ENCODE measurements at places on chromosomes 11 and 22.

DNA sequence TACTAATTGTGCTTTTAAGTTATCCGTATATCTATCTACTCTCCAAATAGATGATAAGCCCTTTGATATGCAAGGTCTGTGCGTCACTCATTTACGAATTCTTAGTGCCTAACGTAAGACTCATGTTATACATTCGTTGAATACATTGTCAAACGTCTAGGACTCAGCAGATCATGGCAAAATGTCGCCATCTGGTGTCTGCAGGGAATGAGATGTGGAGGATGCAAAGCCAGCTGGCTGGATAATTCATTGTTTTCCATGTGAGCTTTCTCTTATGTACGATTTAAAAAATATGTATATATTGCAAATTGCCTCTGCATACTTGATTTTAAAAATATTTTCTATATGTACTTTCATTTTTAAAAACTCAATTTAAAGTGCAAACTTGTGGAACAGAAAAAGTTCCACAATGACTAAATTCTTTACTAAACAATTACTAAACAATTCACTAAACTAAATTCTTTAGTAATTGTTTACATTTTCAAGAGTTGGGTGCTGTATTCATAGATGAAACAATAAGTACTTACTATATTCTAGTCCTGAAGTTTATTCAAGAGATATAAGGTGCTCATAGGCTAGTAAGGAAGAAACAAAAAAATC is 33.8 kb downstream of the ZNF202 start:
- peak; percentile 35 for DNase-seq

DNA sequence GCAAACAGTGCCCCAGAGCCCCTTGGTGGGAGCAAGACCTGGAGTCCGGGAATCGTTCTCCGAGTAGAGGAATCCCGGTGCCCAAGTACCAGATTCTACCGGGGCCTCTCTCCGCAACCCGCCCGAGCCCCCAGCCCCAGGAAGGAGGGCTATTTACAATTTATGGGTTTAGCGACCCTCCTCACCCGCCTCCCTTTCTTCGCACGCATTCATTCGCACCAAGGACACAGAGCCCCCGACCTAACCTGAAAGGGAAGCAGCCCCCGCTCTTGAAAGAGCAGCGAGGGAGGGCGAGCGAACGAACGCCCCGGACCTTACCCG is 628 bp downstream of the LRP4 start:
- no peak for DNase-seq

- no peak for DNase-seq
Measured at GRCh38 chr11:92765965-92766371, 203.5 kb upstream of the MTNR1B start.

DNA sequence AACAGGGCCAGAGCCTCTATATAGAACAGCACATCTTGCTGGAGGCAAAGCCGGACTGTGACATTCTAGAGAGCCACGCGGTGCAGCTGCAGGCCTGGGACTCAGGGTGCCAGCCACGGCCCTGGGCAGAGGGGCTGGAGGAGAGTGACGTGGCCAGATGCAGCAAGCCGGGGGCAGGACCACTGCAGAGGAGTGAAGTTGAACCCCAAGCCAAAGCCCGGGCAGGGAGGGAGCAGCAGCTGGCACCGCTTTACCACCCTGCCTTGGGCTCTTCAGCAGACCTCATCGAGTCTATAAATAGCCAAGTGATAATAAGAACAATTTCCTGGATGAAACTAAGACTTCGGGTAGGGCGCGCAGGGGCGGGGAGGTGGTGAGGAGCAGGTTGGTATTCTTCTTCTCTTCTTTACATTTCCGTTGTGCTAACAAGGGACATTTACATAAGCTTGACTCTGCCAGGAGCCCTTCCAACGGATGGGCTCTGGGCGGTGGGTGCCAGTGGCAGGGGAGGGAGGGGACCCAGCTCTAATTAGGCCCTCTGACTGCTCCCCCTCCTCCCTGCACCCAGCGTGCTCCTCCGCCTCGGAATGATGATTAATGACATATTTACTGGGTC is 110.2 kb downstream of the ST3GAL4 start:
- DNase-seq = peak; percentile 21

DNA sequence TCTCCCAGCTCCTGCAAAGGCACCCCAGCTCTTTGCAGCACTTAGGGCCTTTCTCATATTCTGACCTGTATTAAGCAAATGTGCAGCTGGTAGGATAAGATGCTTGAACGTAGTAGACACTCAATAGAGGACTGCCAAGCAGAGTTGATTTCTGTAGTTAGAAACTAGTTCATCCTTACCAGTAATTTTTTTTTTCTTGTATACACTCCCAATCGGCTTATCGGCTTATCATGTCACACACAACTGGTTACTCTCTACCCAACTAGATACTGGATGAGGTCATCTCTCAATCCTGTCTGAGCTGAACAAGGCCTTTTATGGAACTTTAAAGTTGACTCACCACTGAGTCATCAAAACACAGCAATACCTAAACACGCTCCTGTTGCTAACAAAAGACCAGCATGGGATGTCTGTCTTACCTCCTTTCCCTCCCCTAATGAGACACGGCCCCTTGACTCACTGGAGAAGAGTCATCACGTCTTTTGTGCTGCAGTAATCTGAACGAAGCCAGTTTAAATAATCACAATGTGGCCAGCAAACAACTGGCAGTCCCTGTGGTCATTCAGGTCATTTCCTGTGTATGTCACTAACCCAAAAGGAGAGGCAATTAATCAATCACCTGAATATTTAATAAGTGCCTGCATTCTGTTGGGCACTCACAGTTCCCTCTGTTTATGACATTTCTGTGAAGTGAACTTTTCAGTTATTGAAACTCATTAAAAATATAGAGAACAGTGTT is 7.5 kb upstream of the WEE1 start:
- peak; percentile 23 for DNase-seq

DNA sequence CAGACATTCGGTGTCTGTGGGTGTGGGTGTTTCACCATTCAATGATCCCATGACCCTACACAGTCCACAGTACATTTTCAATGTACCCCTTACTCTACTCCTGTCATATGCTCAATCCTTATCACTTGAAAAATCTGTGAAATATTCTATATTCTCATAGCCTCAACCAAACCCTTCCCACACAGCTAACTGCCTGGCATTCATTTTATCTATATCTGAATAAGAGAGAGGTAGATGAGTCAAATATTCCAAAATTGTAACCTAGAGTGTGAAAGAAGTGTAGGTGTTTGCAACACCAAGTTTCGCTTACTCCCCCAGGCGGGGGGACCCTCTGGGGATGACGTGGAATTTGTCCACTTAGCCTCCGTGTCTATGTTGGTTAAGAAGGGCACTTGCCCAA is 354.8 kb downstream of the ETS1 start:
- DNase-seq = no peak

- no peak for DNase-seq
Measured at GRCh38 chr11:111302298-111302697, 4.0 kb downstream of the POU2AF3 start.

DNA sequence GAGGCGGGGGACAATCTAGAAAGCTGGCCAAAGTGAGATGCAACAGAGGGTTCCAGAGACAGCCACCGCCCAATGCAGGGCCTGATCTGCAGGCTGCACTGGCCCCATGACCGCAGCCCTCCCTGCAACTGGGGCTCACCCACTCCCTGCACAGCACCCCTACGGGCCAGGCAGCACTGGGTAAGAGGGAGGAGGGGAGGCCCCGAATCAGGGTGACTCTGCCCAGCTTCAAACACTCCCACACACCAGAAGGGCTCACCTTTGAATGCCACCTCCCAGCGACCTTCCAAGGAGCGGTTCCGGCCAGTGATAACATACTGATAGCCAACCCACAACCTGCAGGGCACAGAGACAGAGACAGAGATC is 59.3 kb downstream of the DGCR2 start:
- DNase-seq = no peak

- DNase-seq = no peak
Measured at GRCh38 chr11:109029927-109030326, 365.1 kb downstream of the DDX10 start.

DNA sequence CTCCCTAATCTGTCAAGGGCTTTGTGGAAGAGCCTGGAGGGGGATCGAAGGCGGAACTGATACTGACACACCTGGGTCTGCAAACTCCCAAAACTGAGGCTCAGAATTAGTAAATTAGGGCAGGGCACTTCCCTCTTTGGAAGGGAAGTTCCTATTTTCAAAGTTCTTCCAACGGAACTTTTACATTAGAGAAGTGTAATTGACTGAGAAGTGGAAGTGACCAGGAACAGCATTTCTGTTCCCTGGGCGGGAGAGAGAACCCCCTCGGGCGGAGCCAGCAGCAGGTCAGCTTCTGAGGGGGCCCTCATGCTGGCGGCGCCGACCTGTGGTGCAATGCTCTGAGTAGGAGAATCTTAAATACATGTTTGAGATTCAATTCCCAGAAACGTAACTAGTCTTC is 1.1 kb upstream of the CBL start:
- peak; percentile 74 for DNase-seq

DNA sequence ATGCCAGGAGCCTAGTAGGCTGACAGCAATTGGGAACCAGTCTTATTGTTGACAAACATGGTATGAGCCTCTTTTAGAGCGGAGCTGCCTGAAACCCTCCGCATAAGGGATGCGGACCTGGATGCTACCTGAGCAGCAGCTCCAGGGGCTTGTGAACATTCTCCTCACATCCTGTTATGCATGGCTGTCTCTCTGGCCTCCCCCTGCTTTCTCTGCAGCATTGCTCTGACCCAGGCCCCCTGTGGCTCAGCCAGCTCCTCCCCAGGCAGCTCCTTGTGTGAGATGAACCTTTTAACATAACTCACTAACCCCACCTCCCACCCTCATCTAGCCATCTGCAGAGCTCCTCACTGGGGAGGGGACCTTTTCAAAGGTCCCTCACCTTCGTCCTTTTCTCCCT is 6.0 kb downstream of the BMAL1 start:
- DNase-seq = no peak

DNA sequence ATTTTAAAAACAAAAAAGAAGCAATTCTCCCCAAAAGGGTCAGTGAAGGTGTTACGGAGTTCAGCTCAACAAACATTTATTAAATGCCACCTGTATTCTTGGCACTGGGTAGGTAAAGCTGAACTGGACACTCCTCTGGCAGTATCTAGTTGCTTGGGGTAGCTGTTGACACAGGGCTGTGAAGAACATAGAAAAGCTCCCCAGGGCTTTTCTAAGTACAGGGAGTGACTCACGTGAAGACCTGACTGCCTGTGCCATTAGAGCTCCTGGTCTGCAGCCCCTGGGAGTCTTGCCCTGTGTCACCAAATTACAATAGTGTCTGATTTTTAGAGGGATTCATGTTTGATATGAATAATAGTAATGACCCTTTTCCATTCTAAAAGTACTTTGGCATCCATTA is 43.6 kb downstream of the COA4 start:
- no peak for DNase-seq

- DNase-seq = peak; percentile 70
Measured at GRCh38 chr22:23786752-23787599, at the start of gene SMARCB1. Gene SMARCB1 (plus strand): TSS chr22:23786966. CDS start chr22:23787170, 204 bp downstream.

DNA sequence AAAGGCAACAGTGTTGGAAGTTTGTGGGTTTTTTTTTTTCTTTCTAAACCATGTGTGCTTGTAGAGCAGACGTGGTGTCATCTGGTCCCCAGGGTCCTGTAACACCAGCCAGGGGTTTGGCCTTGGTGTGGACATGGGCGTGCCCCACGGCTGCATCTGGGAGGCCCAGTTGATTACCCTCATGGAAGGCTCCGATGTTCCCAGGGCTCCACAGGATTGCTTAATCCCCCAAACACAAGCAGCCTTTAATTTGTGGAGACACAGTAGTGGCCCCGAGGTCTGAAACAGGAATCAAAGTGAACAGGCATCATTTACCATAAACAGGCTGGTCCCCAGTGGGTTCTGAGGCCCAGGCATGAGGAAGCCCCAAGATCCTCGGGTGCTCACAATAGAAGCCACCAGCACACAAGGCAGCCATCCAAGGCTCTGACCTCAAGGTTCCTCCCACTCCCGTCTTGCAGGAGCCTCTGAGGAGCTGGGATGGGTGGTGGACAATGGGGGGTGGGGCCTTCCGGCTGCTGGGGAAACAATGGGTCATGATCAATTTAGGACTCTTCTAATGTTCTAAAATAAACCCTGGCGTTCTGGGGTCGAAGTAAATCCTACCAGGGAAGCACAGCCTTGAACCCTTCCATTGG is 115.0 kb upstream of the CD82 start:
- DNase-seq = no peak

DNA sequence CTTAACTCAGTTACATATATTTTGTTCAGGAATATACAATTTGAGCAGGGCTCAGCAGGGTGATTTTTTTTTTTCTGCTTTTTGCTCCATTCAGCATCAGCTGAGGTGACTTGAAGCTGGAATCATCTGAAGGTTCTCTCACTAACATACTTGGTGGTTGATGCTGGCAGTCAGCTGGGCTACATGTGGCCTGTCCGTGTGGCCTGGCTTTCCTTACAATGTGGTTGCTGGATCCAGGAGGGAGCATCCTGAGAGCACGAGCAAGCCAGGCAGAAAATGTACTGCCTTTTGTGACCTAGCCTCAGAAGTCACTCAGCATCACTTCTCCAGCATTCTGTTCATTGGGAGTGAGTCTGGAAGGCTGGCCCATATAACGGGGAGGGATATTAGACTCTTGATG is 151.6 kb upstream of the E2F8 start:
- no peak for DNase-seq

DNA sequence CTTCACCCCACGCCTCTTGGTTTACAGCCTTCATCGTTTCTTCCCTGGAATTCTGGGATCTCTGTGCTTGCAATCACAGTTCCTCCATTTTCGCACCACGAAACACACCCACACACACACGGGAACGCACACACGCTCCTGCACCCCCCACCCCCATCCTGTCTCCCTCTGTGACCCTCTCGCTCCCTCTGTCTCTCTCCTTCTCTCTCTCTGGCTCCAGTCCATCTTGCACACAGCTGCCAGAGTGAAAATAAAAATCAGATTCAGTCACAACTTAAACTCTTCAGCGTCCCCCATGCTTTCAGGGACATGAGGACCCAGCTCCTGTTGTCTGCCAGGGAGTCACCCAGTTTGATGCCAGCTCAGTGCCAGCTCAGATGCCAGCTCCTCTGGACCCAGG is 3.0 kb downstream of the GAL start:
- DNase-seq = no peak

DNA sequence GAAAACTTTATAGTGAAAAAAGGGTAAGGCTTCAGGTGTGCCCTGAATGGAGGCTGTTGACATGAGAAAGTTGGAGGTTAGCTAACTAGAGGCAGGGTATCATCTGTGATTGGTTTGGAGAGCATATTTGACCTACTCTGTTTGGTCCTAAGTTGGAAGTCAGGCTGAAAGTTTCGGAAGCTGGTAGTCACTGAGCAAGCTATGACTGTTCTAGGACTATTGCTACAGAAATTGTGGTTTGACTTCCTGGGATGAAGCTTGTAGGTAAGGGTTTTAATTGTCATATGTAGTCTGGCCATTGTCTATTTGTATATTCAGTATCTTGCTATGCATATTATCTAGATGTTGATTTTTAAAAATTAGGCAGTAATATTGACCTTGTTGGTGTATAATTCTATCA is 565.0 kb downstream of the TMEM135 start:
- DNase-seq = no peak
